Skin of body (tissue), 3 donors: ENCODE measurements at places on chromosomes 7 and 10. TPM values are rescaled to one million over a fixed set of nuclear protein-coding genes. Genes with fewer than 3 reads are reported as not detected.
A peak's percentile ranks its signal among the peaks of the same experiment; 100 is the strongest.

The HTR5A gene
- not detected for total RNA-seq

The GPR22 gene
- 0.20 TPM for total RNA-seq

The CASP2 gene
- 18.6 TPM for total RNA-seq

- no peak for DNase-seq
Measured at GRCh38 chr10:76644476-76644875, 993.1 kb downstream of the KCNMA1 start.

The TCERG1L gene
- 0.99 TPM for total RNA-seq

- DNase-seq = no peak
Measured at GRCh38 chr10:23974746-23975272, 234.1 kb upstream of the KIAA1217 start.

The EFCAB10 gene
- total RNA-seq = not detected

The MLXIPL gene
- 22.3 TPM for total RNA-seq

DNA sequence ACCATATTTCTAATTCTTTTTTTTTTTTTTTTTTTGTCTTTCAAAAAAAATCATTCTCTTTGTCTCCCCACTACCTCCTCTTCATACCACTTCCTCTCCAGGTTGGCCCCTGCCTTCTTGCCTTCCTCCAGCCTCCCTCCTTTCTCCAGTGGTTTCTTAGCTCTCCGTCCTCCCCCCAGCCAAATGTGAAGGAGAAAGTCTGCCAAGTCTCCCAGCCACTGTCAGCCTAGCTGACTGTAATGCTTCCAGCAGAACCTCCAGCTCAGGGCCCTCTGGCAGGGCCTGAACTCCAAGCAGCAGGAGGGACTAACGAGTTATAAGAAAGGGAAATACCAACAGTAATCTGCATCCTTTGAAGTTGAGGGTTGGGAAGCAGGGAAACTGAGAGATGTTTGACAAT lies 35.5 kb upstream of the BICC1 start:
- no peak for DNase-seq

DNA sequence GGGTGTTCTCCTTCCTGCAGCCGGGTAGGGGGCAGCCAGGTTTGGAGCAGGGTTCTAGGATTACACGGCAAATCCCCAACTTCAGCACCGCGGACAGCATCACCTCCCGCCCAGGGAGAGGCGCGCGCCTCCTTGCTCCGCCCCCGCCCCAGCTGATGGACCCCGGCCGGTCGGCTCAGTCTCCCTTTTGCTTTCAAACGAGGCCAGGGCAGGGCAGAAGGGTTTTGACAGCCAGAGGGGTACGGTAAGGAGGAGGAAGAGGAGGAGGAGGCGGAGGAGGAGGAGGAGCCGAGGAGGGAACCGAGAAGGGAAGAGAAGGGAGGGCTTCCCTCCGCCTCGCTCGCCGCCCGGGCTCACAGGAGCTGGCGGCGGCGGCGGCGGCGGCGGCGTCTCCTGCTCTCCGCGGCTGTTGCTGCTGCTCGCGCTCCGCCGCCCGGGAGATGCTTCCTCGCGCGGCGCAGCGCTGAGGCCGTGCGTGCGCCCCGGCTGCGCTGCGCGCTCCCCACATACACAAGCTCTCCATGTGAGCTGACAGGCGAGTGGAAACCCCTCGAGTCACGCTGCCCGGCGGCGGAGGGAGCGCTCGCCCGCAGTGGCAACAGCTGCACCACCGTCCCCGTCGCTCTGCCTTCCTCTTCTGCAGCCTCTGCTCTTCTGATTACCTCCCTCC lies 615 bp upstream of the CNTNAP2 start:
- peak; percentile 58 for DNase-seq

- no peak for DNase-seq
Measured at GRCh38 chr7:8260871-8261694, 884 bp downstream of the ICA1 start.

- DNase-seq = peak; percentile 4
Measured at GRCh38 chr7:143042790-143043271, 9.3 kb upstream of the OR6V1 start.

- no peak for DNase-seq
Measured at GRCh38 chr10:115049960-115050359, 43.2 kb upstream of the ATRNL1 start.

GRCh38 chr10:131651674-131652437 lies 249.0 kb upstream of the PPP2R2D start:
- no peak for DNase-seq

The HMX2 gene
- total RNA-seq = not detected

The ABCC2 gene
- 2.1 TPM for total RNA-seq

DNA sequence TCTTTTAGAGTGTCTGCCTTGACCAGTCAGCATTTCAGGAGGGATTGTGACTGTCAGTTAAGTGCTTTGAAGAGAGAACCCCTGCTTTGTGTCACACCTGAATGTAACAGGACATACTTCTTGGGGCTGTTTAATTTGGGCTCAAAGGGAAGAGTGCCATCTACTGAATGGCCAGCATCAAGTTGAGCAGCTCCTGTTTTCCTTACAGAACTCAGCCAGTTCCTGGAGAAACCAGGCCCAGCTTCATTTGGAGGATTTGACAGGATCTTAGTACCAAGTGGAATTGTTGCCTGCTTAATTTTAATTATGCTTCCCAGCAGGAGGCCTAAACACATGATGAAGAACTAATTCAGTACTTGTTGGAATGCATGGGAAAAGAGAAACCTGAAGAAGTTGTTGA lies 8.3 kb downstream of the ADD3 start:
- DNase-seq = no peak

GRCh38 chr10:125399289-125399688 lies 238.9 kb upstream of the CTBP2 start:
- no peak for DNase-seq

DNA sequence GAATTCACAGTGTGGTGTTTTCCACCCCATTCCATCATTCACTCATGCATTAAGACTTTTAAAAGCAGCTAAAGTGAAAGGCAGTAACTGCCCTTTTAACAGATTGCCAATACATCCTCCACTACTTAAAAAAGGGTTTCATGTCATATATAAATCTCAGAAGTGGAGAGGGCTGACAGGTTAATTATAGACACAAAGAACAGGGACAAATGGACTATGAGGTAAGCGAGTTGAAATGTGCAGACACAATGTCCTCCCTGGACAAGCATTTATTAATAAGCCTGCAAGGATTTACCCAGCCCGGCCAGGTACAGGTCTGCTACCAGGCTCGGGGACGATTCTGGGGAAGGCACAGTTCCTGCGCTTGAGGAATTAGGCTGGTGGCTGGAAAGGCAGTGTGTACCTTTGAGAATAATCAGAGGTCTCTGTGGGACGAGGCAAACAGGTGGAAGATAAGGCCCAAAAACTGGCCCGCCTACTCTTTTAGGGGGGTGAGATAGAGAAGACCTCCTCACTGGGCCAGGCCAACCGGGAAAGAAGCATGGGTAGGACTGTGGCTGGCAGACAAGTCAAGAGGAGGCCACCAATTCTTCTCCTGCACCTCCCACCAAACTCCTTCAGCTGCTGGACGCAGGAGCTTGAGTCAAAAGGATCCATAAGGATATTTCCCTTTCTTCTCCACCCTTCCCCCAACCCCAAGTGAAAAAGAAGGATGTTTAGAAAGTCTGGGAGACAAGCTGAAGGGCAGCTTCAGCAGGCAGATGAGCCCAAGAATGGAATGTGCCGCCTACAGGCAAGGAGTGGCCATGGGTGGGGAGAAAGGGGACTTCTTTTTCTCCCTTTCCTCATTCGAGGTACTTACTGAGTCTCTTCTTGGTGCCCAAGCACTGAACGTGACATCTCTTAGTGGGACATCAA lies 1.5 kb downstream of the PDLIM1 start:
- DNase-seq = no peak

The SPDYE2 gene
- total RNA-seq = not detected

DNA sequence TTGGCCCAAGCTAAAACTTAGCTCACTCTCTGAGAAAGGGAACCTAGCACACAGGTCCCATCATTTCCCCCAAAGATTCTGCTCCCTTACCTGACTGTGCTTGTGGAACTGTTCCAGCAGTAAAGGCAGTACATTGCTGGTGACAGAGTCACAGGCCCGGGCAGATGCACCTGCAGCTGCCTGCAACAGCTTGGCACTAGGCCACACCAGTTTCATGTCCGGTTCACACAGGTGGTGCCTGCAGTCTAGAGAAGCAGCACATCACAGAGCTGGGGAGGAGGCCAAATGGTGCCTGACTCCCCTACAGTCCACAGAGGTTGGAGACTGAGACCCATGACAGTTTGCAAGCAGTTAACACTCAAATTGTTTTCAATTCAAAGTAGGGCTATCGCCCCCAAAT lies 22.2 kb downstream of the ZDHHC16 start:
- DNase-seq = no peak

DNA sequence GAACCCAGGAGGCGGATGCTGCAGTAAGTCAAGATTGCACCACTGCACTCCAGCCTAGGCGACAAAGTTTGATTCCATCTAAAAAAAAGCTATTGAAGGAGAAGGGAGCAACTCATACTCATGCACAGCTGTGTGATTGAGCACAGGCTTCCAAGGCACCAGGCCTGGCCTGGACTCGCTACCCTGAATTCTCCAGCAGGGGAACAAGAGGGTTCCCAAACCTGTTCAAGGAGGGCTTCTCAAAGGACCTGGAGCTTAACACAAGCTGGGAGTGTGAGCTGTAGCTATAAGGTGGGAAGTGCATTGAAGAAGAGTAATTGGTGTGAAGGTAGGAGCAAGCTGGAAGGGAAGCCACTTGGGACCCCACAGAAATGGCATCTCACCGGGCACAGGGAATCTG lies 15.1 kb upstream of the DDIT4 start:
- DNase-seq = no peak

- no peak for DNase-seq
Measured at GRCh38 chr7:32227746-32228145, 157.5 kb upstream of the PDE1C start.

DNA sequence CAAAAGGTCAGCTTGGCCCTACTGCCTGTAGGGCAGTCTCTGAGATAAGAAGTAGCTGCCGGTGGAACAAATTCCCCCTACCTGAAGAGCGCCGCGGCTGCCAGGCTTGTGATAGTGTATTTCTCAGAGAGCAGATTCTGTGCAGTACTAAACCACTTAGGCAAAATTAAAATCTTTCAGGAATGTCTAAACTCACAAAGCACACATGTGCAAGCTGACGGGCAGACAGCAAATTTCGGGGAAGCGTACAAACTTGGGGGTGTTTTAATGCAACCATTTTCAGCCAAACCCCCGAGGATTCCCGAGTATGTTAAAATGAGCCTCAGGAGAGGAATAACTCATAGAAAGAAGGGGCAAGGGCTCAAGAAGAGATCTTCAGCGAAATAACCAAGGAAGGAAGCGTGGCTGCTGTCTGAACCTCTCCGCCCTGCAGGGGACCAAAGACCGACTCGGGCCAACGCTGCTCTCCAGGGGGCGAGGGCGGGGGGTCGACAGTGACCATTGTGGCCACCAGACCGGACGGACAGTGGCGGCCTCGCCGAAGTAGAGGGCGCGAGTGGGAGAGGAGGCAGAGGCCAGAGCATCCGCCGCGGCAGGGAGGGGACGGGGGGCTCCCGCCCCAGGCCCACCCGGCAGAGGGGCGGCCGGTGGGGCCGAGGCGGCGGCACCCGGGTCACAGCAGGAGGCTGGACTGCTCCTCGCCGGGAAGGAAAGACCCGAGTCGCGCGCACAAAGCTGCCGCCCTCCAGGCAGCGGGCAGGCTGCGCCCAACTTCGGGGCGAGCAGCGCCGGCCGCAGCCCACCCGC lies 819 bp downstream of the HYCC1 start:
- DNase-seq = peak; percentile 14

DNA sequence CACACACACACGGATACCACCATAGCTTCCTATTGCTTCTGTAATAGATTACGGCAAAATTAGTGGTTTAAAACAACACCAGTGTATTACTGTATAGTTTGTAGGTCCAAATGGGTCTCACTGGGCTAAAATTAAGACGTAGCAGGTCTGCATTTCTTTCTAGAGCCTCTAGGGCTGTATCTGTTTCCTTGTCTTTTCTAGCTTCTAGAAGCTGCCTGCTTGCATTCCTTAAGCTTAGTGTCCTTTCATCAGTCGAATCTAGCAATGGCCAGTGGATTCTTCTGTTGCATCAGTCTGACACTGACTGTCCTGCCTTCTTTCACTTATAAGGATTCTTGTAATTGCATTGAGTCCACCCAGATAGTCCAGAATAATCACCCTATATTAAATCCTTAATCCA lies 882.3 kb downstream of the PCDH15 start:
- DNase-seq = no peak

DNA sequence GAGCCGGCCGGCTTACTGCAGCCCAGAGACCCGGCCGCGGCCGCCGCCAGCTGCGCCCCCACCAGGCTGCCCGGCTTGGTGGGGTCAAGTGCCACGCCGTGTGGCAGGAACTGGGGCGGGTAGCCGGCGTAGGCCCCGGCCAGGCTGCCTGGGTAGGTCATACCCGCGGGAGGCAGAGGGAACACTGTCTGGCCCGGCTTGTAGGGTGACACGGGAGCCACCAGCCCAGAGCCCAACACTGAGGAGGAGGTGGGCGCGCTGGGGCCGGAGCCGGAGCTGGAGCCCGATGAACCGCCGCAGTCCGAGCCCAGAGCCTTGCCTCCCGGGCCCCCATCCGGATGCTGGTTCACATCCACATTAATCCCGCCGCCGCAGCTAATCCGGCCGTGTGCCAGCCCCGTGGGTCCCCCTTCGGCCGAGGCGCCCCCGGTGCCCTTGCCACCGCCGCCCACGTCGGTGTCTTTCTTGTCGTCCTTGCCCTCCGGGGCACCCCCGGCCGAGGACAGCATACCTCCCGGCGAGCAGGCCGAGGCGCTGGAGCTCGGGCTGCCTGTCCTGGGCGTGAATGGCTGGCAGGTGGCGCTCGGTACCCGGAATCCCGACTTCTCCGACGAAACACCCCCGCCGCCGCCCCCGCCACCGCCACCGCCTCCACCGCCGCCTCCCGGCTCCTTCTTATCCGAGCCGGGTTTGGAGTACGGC lies 2.0 kb downstream of the ZNF503 start:
- DNase-seq = peak; percentile 61

DNA sequence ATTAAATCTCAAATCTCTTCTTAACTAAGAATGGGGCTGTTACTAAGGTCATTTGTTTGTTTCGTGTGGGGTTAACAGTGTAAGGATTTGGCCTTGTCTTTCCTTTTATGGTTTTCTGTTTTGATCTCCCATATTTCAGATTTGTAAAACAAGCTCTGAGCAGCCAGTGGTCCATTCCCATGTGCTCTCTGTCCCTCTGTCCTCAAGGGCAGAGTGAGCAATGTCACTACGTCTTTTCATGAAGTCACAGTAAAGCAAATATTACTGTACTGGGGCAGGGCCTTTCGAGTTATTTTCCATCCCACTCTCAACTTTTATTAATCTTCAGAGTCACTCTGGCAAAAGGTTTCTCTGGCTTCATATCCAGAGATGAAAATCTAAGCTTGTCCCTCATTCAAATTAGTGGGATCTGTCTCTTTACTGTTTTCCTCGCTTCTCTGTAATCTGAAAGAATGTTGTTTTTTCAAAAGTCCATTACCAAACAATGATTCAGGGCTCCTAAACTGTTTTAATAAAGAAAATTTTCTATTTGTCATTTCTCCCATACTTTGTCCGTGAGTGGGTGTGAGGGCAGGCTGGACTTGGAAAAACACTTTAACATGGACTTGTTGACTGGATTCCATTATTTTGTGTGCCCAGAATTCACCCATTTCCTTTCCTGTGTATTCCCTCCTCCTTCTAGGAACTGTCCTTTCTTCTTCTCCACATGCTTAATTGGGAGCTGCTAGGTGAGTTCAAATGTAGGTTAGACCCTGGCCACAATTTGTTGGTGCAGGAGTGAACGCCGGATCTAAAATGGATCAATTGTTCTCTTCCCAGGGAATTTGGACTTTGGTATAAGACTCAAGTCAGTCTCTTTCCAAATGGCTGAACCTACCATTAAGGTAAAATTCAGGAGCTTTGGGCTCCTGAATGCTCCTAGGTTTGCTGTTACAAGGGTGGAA lies 42.1 kb upstream of the NAMPT start:
- DNase-seq = no peak

The PTPRN2 gene
- total RNA-seq = 0.99 TPM

The CYP3A4 gene
- 2.6 TPM for total RNA-seq

GRCh38 chr7:57775396-57776088 lies 325.6 kb downstream of the ZNF716 start:
- no peak for DNase-seq

The HABP2 gene
- not detected for total RNA-seq
